Activated CD4-positive, alpha-beta T cell treated with anti-CD3 and anti-CD28 coated beads for 36 hours (primary cell): ENCODE measurements at places on chromosomes 6 and 20. TPM values are rescaled to one million over a fixed set of nuclear protein-coding genes. Genes with fewer than 3 reads are reported as not detected.

- no peaks in the 10 kb centered on the region for H3K36me3 ChIP-seq
- no peaks in the 10 kb centered on the region for H3K4me1 ChIP-seq
- DNase-seq, result no peak
- H3K4me3 ChIP-seq, result no peak overlapping the region
- no peaks in the 10 kb centered on the region for H3K27me3 ChIP-seq
- no peak overlapping the region for H3K27ac ChIP-seq
These were observed 27.2 kb upstream of the SPACA1 start for GRCh38 chr6:88020439-88020838.

GRCh38 chr6:100593522-100593921 lies 128.8 kb upstream of the SIM1 start:
- peaks cover 36% of the 10 kb centered on the region for H3K36me3 ChIP-seq
- no peak for DNase-seq
- H3K4me3 ChIP-seq, result no peak overlapping the region
- no peaks in the 10 kb centered on the region for H3K27me3 ChIP-seq
- no peaks in the 10 kb centered on the region for H3K4me1 ChIP-seq

The SLC17A9 gene
- 16.2 TPM for total RNA-seq

The SOX18 gene
- not detected for total RNA-seq

The FOXS1 gene
- total RNA-seq, result not detected

- H3K4me3 ChIP-seq, result no peak overlapping the region
- H3K27me3 ChIP-seq, result no peaks in the 10 kb centered on the region
- no peaks in the 10 kb centered on the region for H3K36me3 ChIP-seq
- no peak overlapping the region for H3K27ac ChIP-seq
- DNase-seq, result no peak
These were observed 465.9 kb upstream of the ARID1B start for GRCh38 chr6:156311291-156311690.

The TGM3 gene
- total RNA-seq, result not detected

DNA sequence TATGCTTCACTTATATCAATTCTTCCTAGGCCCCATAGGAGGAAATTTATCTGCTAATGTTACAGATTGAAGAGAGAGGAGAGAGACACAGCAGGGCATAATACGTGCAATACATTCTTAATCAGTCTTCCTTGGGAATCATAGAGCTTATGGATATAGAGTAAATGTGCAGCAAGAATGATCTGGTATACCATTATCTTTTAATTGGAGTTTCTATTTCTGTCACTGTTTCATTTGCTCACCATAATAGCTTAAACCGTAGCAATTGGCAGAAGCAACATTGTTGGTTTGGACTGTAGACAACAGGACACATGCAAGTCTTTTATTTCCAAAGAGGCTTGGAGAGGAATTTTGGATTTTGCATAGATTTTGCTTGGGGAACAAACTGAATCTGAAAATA lies 68.1 kb upstream of the PCSK2 start:
- no peaks in the 10 kb centered on the region for H3K27me3 ChIP-seq
- no peaks in the 10 kb centered on the region for H3K4me1 ChIP-seq
- DNase-seq, result no peak

DNA sequence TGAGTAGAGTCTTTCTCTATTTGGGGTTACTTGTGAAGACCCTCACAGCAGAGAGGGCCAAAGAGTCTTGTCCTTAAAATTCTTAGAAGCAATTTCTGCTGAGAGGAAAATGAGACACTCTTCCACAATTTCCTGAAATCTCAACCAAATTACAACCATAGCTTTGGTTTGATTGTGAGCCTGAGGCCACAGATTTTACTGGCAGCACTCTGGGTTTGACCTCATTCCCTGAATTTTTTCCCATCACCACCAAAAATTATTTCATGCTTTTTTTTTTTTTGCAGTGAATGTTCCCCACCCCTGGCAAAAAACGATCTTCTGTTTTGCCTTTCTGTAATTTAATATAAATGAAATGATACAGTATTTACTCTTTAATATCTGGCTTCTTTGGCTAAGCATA lies 125.5 kb downstream of the THEMIS start:
- H3K27me3 ChIP-seq, result no peaks in the 10 kb centered on the region
- no peak for DNase-seq
- peaks cover 51% of the 10 kb centered on the region for H3K4me1 ChIP-seq
- H3K4me3 ChIP-seq, result no peak overlapping the region

DNA sequence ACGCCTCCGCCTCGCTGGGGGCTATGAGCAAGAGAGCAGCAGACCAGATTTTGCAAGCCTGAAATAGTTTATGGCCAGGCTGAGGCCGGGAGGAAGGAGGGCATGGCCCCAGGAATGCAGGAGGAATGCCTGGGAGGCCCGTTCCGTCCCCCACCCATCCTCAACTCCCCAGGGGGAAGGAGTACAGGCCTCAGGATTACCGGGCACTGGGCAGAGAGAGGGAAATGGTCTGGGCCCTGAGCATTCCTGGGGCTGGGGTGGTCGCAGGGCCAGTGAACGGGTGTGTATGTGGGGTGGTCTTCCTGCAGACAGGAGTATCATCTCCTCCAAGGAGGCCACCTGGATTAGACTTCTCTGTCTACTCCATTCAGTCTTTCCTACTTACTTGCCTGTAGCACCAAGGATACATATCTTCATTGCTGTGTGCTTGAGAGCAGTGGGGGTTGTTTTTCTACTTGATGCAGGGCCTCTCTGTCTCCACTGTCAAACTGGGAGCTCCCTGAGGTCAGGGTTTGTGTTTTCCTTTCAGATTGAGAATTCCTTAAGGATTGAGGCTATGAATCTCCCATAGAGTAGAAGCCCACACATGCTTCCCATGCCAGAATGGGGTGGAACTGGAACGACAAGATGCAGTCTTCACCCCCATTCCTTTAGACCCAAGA lies 81.3 kb downstream of the VEGFA start:
- H3K36me3 ChIP-seq, result no peaks in the 10 kb centered on the region
- no peaks in the 10 kb centered on the region for H3K27me3 ChIP-seq
- no peak overlapping the region for H3K4me3 ChIP-seq
- no peaks in the 10 kb centered on the region for H3K4me1 ChIP-seq
- no peak overlapping the region for H3K27ac ChIP-seq
- no peak for DNase-seq

DNA sequence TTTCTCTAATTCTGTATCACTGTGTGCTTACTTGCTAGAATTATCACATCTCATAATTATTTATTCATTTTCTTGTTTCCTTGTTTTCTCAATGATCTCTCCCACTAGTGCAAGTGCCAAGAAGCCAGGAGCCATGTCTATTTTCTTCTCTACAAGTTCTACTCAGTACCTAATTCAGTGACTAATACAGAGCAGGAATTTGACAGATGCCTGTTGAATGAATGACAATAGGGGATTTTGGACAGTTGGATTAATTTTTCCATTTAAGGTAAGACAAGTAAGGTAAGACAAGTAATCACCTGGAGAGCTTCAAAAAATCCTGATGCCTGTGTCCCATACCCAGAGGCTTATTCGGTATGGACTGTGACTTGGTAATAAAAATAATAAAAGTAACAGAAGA lies 81.0 kb downstream of the EDN1 start:
- no peak overlapping the region for H3K27ac ChIP-seq
- DNase-seq, result no peak
- no peaks in the 10 kb centered on the region for H3K36me3 ChIP-seq
- H3K4me1 ChIP-seq, result no peaks in the 10 kb centered on the region
- peaks cover 23% of the 10 kb centered on the region for H3K27me3 ChIP-seq
- H3K4me3 ChIP-seq, result no peak overlapping the region

DNA sequence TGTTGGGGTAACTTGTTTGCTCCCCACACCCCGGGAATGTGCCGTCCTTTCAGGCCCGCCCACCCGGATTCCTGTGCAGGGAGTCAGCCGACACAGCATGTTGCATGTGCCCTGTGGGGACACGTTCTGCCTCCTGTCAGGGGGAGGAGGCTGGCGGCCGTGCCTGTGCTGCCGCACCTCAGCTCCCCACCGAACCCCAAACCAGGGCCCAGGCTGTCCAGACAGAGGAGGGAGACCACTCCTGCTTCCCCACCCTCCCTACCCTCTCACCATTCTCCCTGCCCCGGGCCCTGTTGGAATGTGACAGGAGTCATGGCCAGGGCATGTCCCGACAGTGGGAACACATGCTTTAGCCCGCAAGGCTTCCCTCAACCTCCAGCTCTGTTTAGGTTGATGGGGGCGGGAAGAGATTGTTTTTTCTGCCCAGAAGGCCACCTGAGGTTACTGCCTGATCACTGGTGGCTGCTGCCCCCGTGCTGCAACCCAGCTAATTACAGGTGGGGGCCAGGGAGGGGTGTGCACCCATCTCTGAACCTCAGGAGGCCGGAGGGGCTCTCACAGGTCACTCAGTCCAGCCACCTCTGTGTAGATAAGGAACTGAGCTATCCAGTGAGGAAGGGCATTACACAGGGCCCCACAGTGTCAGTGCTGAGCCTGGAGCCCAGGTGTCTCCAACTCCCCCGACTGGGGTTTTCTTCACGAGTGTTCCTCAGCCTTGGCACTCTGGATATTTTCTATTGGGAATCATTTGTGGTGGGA lies 13.6 kb downstream of the LRRC73 start:
- DNase-seq, result peak; percentile 46
- peaks cover 17% of the 10 kb centered on the region for H3K4me1 ChIP-seq
- H3K36me3 ChIP-seq, result peaks cover 6% of the 10 kb centered on the region
- no peak overlapping the region for H3K4me3 ChIP-seq
- no peak overlapping the region for H3K27ac ChIP-seq

DNA sequence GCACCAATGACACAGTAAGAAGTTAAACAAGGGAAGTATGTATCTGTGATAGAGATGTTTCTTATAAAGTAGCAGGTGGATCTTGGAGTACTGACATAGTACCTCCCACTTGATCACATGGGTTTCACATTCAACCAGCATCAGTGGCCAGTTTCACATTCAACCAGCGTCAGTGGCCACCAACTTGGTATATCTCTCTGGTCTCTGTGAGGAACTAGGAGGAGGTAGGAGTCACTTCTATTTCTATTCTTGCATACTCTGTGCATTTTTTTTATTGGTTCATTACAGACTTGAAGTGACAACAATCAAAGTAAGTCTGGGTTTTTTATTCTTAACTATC lies 200.3 kb upstream of the SIM1 start:
- no peak overlapping the region for H3K27ac ChIP-seq
- peaks cover 5% of the 10 kb centered on the region for H3K36me3 ChIP-seq
- H3K4me1 ChIP-seq, result peaks cover 11% of the 10 kb centered on the region
- DNase-seq, result peak; percentile 24

DNA sequence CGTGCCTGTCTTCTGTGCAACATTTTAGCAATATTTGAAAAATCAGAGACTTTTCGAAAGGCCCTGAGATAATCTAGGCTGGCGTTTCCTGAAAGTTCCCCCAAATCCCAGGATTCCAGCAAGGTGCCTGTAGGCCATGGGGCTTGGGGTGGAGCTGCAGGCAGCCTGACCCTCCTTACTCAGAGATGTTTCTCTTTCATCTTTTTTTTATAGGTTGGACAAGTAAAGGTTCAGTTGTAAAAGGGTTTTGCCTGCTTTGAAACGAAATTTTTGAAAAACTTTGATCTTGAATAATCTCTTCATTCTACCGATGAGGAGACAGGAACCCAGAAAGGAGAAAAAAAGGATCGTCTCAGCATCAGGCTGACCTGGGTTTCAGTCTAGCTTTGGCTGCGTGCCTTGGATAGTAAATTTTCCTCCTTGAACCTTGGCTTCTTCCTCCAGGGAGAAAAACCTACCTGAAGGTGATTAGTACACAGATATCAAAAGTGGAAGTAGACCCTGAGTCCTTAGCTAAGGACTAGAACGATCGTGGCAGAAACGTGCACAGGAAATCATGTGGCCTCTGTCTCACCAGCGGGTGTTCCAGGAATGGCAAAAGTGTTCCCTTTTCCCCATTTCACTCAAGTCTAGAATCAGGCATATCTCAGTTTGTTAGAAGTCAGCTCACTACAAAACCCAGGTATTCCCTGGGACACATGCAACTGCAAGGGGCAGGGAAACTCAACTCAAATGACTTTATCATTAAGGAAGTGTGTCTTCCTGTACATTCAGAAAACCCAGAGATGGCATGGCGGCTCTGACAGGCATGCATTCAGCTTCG lies 128.2 kb upstream of the PTPN1 start:
- peak; percentile 53 for DNase-seq
- no peaks in the 10 kb centered on the region for H3K27me3 ChIP-seq
- peaks cover 46% of the 10 kb centered on the region for H3K4me1 ChIP-seq
- peak overlapping the region; percentile 35 for H3K4me3 ChIP-seq

The RBM24 gene
- total RNA-seq, result not detected

DNA sequence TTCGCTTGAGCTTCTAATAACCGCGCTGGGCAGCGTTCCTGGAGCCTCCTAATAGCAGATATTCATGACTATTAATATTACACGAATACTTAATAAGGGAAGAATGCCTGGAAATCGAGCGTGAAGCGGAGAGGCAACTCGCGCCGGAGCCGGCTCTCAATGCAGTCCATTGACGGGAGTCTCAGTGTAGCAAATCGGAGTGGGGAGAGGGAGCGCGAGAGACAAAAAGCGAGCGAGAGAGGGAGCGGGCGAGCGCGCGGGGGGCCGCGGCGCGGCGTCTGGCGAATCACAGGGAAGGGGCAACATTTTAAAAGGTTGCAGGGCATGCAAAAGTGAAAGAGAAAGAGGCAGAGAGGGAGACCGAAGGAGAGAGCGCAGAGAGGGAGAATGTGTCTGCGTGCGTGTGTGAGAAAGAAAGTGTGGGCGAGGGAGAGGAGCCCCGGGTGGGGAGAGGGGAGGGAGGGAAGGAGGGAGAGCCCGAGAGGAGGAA lies 2.9 kb downstream of the TFAP2A start:
- H3K27ac ChIP-seq, result peak overlapping the region; percentile 85
- H3K4me1 ChIP-seq, result peaks cover 37% of the 10 kb centered on the region
- H3K4me3 ChIP-seq, result peak overlapping the region; percentile 80
- H3K27me3 ChIP-seq, result peaks cover 85% of the 10 kb centered on the region

DNA sequence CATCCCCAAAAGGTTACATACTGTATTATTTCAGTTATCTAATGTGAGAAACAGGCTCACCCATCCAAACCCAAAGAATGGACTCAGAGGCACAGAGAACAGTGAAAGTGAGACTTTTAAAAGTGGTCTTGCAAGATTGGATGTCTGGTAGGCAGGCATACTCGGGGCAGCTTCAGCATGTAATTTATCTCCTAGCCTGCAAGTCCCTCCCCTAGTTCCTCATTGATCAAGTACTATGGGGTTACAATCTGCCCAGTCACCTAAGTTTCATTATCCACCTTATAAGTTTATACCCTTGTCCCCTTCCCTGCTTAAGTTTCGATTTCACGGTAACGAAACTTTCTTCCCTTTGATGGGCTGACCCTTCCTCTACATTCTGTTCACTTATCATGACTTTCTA lies 20.8 kb upstream of the ZNF451 start:
- H3K36me3 ChIP-seq, result peaks cover 25% of the 10 kb centered on the region
- H3K4me3 ChIP-seq, result no peak overlapping the region
- DNase-seq, result no peak
- no peak overlapping the region for H3K27ac ChIP-seq
- no peaks in the 10 kb centered on the region for H3K27me3 ChIP-seq

DNA sequence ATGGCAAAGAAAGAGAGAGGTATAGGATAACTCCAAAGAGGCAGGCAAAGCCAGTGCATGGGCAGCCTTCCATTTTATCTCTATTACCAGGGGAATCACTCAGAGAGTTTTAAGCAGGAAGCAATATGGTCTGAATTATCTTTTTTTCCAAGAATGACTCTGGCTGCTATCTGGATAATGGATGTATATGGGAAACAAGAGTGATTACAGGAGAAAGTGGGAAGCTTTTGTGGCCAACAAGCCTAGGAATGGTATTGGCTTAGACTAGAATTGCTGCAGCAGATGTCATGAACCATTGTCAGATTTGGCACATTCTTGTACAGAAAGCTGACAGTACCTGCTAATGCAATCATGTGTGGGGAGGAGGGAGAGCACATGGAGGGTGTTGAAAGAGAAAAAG lies 73.0 kb upstream of the BTBD3 start:
- no peaks in the 10 kb centered on the region for H3K4me1 ChIP-seq
- no peak overlapping the region for H3K4me3 ChIP-seq
- no peak for DNase-seq
- H3K36me3 ChIP-seq, result no peaks in the 10 kb centered on the region

The EPHA7 gene
- not detected for total RNA-seq

The AVP gene
- not detected for total RNA-seq
